ENCODE measurements at places on chromosomes 4 and X. TPM values are rescaled to one million over a fixed set of nuclear protein-coding genes. Genes with fewer than 3 reads are reported as not detected.

DNA sequence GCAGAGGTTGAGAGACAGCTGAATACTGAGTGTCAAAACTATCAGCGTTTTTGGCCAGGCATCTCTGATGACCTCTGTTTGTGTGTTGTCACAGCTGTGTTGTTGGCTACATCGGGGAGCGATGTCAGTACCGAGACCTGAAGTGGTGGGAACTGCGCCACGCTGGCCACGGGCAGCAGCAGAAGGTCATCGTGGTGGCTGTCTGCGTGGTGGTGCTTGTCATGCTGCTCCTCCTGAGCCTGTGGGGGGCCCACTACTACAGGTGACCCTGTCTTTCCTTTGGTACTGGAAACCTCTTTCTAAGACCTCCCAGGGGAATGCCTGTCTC is 86.9 kb downstream of the EGF start:
- no peak for DNase-seq

- DNase-seq, result no peak
Measured at GRCh38 chr4:153809916-153810810, 21.3 kb upstream of the SFRP2 start.

DNA sequence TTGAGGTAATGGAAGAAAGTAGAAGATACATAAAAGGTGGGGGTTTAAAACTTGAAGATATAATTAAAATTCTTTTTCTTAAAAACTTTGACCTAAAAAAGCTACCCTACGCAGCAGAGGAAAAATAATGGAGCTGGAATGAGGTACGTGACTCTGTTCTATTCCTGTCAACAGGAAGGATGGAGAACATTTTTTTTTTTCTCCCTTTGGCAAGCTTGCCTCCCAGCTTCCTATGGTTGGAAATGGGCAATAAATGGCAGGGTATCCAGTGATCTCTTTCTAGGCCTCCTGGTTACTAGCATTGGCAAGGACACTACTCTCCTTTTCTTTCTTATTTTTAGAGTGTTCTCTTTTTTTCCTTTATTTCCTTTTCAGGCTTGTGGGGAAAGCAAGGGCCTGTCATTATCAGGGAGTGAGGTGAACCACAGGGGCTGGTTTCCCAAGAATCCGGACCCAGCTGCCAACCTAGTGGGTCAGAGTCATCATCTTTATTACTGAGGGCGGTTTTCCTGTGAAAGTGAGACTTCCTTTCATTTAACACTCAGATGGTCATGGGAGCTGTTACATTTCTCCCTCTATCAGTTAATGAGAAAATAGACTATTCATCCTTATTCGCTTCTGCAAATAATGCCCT is 224.6 kb downstream of the SPRY1 start:
- DNase-seq, result no peak

DNA sequence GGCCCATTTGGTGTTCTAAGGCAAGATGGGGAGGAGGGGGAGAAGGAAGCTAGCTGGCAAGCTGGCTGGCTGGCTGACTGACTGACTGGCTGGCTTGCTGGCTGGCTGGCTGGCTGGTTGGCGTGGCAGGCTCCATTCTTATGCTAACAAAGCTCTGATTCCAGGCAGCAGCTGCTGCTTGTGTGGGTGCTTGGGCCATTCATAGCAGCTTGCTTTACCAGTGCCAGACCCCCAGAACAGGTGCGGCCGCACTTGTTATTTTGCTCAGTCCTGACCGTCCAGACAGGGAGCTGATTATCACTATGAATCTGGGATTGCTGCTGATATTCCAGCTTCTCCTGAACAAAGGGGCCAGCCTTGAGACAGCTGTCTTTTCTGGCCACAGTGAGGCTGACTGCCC is 131.2 kb upstream of the PAK3 start:
- no peak for DNase-seq

DNA sequence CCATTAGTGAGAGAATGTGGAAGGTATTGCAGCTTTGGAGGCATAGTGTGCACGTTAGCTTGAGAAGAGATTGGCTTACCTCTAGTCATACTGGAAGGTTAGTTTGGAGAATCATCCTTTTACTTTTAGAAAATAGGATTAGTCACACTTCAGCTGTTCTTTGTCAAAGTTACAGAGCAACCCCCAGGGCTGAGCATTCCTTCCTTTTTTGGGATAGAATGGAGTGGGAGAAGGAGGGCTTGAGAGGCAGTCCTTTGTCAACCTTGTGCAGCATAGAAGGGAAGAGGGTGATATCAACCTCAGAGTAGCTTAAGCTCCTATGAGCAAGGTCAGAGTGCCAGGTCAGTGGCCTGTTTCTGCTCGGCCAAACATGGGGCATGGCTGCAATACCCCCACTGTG is 8.6 kb upstream of the MBNL3 start:
- DNase-seq, result no peak

FHDC1 gene
- total RNA-seq, result 1.2 TPM

ARHGEF38 gene
- not detected for total RNA-seq

PCDH7 gene
- total RNA-seq, result 107 TPM

MAOB gene
- 41.5 TPM for total RNA-seq

ANK2 gene
- 163 TPM for total RNA-seq
